Neural progenitor cell (in vitro differentiated cells): ENCODE measurements at places on chromosomes 4 and X. TPM values are rescaled to one million over a fixed set of nuclear protein-coding genes. Genes with fewer than 3 reads are reported as not detected.

DNA sequence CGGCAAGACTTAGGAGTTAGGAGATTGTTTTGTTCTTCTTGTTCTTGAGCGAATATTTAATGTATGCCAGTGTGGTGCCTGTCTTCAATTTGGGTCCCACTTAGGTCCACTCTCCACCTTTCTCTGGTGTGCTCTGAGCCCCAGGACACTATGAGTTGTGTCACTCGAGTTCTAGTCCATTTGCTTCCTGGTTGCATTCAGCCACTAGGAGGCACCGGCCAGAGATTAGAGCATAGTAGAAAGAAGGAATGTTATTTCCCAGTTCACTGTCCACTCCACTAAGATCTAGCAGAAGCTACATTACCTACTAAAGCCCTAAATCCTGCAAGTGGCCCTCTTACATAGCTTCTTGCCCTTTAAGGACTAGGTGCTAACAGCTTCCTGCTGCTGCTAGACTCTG, 326.9 kb downstream of the NAF1 start:
- DNase-seq: no peak

GRCh38 chrX:105701310-105702052, 120.9 kb upstream of the NRK start:
- no peak for DNase-seq

GRCh38 chr4:86446996-86447395, 87.1 kb upstream of the MAPK10 start:
- no peak for DNase-seq

GRCh38 chr4:86487738-86488348, 106.3 kb upstream of the PTPN13 start:
- no peak for DNase-seq

- no peak for DNase-seq
These were observed 3.1 kb upstream of the FBXL5 start for GRCh38 chr4:15658136-15658770.

GRCh38 chr4:38930707-38931106, 63.1 kb downstream of the FAM114A1 start:
- DNase-seq: no peak

DNA sequence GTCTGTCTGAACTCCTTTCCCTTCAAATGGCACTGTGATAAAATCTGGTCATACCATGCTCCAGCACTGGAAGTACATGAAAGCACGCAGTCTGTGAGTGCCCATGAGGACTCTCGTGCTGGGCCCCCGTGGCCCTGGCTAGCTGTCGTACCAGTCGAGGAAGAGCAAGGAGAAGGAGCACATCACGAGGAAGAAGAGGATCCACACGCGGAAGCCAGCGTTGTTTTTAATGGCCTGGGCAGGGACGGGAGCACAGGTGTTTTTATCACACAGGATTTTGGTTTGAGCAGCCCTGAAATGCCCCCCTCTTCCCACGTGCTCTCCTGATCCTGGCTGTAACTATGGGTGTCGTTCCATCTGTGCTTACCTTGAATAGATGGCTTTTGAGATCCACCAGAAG, 33.0 kb downstream of the NSG1 start:
- no peak for DNase-seq

GRCh38 chrX:107571296-107571998, 56.9 kb upstream of the PRPS1 start:
- no peak for DNase-seq

DNA sequence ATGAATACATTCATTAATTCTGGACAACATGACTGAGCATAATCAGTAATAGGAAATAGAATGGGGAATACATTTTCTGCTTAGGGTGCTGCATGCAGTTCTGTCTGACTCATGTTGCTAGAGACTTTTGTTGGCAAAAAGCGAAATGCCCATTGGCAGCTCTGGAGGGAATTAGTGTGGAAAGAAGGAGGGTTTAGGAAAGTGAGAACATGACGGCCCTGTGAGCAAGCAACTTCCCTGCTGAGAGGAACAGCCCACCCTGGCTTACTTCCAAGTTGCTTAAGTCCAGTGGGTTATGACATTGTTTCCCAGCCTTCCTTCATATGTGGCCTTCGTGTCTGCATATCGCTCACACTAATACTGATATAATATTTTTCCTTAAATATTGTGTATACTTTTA, 13.8 kb downstream of the MAD2L1 start:
- no peak for DNase-seq

GRCh38 chrX:110417128-110417527, 58.5 kb downstream of the RTL9 start:
- no peak for DNase-seq

GRCh38 chr4:70958681-70959080, 34.8 kb upstream of the DCK start:
- no peak for DNase-seq

DNA sequence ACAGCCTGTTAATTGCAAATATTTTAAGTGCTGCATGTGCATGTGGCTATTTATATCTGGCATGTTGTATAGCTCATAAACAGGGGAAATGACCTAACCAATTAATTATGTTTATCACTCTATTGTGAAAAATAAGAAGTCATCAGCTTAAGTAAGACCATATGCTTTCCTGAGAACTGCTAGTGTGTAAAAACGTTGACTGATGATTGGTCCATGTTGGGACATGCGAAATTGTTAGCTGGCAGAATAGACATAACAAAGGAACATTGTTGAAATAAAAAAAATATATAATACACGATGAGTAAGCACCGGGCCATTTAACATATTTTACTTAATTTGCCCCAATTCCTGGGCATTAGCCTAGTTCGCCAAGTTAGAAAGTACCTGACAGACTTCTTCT, 207.5 kb downstream of the ANK2 start:
- DNase-seq: no peak

GRCh38 chrX:154541896-154542722, 4.5 kb downstream of the G6PD start:
- DNase-seq: no peak

- no peak for DNase-seq
These were observed 212.4 kb upstream of the CASK start for GRCh38 chrX:42135583-42136228.

GRCh38 chrX:115571712-115572111, 10.7 kb downstream of the PLS3 start:
- DNase-seq: no peak

DNA sequence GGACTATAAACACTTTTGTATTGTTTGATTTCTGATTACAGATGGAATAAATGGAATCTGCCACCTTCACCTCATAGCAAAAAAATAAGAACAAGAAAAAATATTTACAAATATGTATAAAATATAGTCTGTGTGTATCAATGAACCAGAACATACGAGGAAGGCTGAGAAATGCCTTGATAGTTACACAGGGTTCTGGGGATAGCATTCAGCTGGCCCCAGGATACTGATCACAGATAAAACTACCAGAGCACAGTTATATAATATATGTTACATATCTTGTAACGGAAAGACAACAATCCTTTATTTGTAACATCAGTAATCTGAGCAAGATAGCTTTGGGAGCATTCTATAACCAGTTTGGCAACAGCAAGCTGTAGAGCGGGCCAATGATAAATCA, 1075.1 kb upstream of the GRID2 start:
- DNase-seq: no peak

DNA sequence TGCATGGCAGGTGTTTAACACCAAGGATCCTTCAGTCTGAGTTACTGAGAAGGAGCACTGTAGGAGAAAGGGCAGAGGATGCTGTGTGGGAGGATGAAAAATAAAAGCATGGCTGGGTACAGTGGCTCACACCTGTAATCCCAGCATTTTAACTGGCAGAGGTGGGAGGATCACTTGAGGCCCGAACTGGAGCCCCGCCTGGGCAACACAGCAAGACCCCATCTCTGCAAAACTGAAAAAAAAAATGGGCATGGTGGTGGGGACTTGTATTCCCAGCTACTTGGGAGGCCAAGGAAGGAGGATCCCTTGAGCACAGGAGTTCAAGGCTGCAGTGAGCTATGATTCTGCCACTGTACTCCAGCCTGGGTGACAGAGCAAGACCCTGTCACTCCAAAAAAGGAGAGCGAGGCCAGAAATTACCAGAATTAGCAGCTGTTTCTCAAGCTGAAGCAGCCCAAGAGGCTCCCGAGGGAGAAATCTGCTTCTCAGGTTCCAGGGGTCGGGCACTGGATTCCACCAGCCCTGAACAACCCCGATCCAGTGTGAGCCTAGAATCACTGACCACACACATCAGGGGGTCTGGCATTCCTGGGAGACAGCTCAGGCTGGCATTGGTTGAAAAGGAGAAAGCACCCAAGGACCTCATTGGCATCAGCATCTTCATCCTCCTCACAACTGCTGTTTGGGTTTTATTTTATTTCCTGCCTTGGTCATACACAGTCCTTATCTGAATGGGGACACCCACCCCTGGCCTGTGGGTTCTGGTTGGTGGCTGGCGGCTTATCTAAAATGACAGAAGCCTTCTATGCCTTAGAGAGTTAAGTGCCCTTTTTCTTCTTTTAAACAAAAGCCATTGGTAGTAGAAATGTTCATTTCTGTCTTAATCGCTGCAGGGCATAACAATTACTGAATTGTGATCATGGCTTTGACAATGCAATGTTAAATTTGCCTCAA, 66.3 kb upstream of the TRIM2 start:
- DNase-seq: no peak

DNA sequence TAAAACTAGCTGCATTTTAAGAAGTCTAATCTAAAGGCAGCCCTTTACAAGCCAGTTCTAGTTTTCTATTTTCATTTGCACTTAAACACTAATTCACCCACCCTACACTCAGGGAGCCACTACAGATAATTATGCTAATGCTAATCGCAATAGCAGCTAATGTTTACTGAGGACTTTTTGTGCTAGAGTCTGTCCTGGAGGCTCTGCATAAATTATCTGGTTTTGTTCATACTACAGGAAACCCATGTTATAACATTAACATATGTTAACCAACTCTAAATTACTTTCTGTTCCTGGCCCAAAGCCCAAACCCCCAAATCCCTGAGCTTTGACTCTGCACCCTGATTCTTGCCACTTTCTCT, 480 bp upstream of the RADX start:
- DNase-seq: no peak

GRCh38 chrX:47296766-47297365, 64.1 kb downstream of the USP11 start:
- DNase-seq: no peak

DNA sequence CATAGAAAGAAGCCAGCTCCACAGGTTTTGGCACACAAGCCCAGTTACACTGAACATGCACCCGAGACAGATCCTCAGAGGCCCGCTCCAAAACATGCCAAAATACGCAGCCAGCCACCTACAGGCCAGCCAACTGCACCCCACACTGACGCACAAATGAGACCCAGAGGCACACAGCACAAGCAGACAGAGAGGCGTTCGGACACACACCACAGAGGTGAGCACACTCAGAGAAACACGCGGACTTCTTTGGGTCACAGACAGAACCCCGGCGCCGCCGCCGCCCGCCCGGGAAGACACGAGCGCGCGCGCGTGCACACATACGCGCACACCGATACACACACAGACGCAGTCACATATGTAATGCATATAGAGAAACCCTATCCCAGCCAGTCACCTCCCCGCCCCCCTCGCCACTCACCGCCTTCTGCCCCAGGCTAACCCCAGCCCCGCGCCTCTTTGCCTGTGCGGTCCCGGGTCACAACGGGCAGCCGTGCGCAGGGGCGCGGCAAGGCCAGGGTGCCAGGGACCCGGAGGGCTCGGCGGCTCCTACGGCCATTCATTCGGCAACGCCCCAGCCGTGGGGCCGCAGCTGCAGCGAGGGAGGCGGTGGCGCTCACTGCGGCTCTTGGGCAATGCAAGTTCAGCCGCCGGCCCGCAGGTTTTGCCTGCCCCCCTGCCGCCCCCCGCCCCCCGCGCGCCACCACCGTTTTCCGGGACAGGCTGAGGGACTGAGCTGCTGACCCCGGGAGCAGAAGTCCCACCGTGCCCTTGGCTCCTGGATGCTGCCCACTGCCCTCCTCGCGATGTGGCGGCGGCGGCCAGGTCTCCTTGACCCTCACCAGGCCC, 553 bp downstream of the SEPTIN6 start:
- peak; percentile 45 for DNase-seq

DNA sequence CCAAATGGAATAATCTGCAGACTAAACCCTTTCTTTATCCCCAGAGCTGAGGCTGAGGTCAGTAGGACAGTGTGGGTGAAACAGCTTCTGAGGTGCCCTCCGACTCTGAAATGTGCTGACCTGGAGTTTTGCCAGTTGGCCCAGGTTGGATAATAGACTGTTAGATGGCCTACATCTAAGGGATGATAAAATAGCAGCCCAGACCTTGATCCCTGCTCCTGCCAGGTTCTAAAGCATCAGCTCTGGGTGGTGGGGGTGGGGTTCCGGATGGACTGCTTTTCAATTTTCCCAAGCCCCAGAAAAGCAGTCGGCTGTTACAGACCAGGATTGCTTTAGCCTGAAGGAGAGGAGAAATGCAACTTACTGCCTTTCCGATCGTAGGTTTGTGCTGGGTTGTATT, 110.4 kb downstream of the NHS start:
- no peak for DNase-seq

GRCh38 chr4:141724646-141725045, 88.3 kb downstream of the IL15 start:
- DNase-seq: no peak

- no peak for DNase-seq
These were observed 63.1 kb downstream of the SORCS2 start for GRCh38 chr4:7255488-7255881.

- DNase-seq: peak; percentile 63
These were observed 234.3 kb downstream of the LAS1L start for GRCh38 chrX:65300104-65300809.

DNA sequence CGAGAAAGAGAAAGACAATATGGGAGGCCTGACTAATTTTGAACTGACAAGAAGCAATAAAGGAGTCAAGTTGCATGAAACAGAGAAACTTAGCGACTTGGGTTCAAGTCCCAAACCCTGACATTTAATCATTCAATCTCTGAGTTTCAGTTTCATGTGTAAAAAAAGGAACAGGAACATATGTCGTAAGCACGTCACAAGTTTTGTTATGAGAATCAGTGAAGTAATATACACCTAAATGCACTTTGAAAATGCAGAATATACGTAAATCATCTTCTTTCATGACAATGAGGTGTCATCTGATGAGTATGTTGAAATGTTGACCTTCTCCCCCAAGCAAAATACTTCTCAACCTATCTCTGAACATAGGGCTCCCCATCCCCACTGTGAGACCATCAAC, 10.4 kb downstream of the ACOT9 start:
- DNase-seq: no peak

DNA sequence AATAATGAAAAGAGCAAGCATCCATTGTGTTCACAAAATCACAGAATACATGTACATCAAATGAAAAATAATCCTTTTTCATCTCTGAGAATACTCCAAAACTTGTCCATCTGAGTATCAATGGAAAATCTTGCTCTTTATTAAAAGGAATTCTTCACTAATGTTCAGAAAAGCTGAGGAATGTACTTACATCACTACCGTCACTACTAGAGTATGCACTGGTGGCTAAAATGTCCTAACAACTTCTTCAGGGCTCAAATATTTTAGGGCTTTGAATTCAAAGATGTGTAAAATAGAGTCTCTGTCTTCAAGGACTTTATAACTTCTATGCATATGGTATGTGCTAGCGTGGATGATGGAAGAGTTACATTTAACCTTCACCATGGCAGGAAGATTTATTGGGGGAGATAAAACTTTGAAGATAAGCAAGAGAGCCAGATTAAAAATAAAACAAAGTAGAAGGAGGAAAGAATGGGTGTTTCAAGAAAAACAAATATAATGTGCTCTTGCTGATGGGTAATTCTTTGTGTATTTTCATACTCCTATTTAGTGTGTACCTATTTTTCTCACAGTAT, 55.1 kb downstream of the DMD start:
- DNase-seq: no peak

Gene FOXR2
- total RNA-seq: not detected in 2 replicates

Gene LINC00632
- 12.0 and 13.7 TPM in 2 replicates for total RNA-seq

Gene MAGEC3
- not detected in 2 replicates for total RNA-seq

Gene FAM13A
- 29.5 and 40.3 TPM in 2 replicates for total RNA-seq

Gene RAPGEF2
- 49.5 and 70.4 TPM in 2 replicates for total RNA-seq

Gene PCSK1N
- total RNA-seq: 2.4 TPM in 1 of 2 replicates, not detected in the other

Gene FOXP3
- total RNA-seq: 0.19 TPM in 1 of 2 replicates, not detected in the other
